ENCODE measurements at places on chromosomes 13 and 19.

- DNase-seq = no peak
These were observed 85.7 kb downstream of the SHISA2 start for GRCh38 chr13:25966086-25966485.

- DNase-seq = no peak
These were observed 2.6 kb upstream of the EPN1 start for GRCh38 chr19:55672418-55672817.

GRCh38 chr19:10852941-10853340 is 4.7 kb downstream of the C19orf38 start:
- DNase-seq = no peak

GRCh38 chr19:47099576-47100050 is 14.0 kb downstream of the ZC3H4 start:
- DNase-seq = no peak

- DNase-seq = no peak
These were observed 4.7 kb upstream of the YJEFN3 start for GRCh38 chr19:19524053-19524452.

DNA sequence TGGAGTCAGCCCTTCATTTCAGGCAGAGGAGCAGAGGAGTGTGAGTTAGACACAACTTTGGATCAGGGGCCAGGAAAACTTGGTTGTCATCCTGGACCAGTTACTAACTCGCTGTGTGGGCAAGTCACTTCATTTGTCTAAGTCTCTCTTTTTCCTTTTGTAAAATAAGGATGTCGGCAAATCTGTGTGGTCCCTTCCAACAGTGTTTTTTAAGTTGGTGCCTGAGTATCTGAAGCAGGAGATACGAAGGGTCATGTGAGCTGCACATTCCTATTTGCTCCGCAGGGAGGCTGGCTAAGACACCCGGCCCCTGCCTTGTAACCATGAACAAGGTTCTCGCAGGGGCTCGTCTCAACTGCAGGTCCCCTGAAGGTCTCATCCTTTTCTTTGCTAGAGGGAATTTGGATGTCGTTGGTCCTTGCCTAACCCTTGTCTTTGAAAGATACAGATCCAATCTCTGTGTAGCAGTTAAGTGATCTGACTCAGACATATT is 64.3 kb downstream of the LRCH1 start:
- DNase-seq = no peak

DNA sequence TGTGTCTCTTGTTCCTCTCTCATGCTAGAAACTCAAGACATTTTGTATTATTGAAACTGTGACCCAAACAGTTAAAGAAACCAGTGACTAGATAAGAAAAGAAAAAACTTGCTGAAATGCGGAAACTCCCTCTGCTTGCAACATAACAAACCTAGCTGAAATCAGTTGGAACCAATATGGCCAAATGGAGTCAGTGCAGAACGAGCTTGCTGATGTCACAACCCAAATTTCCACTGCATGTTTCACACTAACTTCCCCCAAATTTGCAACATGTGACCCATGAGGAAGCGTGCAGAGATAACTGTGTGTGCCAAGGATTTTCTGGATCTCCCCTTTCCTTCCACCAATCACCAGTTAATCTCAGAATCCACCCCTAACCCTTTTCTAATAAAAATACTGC is 208.0 kb downstream of the DLEU7 start:
- DNase-seq = no peak

- DNase-seq = no peak
These were observed 1.6 kb downstream of the FTL start for GRCh38 chr19:48966541-48967345.

DNA sequence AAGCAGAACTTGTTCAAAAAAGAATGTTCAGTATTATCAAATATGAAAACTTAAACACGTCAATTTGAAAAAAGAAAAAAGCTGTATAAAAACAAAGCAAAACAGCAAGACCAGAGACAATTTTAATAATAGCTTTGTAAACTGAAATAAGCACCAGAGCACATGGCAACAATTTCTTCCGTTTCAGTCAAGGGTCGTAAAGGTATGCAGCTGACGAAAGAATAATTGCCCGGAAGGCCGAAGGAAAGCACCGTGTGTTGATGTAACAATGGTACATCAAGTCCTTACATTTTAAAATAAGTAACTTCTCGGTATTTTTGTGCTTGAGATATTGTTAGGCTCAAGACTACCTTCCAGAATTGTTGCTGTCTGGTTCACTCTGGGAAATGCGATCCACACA is 1.7 kb downstream of the PROSER1 start:
- no peak for DNase-seq

GRCh38 chr13:27968316-27969081 is 616 bp downstream of the CDX2 start:
- no peak for DNase-seq

GRCh38 chr13:71712988-71713653 is 153.9 kb downstream of the DACH1 start:
- DNase-seq = no peak

DNA sequence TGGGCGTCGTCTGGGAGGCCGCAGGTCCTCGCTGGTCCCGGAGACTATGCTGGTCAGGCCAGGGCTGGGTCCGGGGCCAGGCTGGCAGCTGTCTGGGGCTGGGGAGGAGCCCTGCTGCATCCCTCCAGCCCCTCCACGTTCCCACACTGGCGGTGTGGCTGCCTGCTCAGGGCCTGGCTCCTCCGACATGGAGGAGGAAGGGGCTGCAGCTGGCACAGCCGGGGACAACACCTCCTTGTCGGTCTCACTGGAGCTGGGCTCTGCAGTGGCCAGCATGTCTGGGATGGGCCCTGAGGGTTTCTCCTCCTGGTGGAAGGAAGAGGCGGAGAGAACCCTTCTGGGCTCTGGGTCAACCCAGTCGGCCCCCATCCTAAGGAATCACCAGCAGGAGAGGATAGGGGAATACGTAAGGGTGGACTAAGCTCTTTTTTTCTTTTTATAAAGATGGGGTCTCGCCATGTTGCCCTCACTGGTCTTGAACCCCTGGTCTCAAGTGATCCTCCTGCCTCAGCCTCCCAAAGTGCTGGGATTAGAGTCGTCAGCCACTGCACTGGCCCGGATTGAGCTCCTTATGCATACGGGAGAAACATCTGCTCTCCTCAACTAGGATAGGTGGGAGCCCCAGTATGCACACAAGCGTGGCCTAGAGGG is 806 bp downstream of the ZNF414 start:
- DNase-seq = no peak

DNA sequence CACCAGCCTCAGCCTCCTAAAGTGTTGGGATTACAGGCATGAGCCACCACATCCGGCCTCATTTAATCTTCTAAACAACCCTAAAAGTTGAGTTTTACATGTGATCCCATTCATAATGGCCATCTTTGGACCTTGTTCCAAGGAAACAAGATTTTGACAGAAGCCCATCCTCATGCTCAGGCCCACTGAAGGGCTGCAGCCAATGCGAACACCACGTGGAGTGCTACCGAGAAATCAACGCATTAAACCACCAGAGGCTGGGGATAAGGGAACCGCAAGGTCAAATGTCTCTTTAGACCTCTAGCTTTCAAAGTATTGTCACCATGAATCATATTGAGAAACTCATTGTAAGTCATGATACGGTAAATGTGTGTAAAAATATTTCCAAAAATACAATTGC is 49.4 kb upstream of the DOCK9 start:
- DNase-seq = no peak

DNA sequence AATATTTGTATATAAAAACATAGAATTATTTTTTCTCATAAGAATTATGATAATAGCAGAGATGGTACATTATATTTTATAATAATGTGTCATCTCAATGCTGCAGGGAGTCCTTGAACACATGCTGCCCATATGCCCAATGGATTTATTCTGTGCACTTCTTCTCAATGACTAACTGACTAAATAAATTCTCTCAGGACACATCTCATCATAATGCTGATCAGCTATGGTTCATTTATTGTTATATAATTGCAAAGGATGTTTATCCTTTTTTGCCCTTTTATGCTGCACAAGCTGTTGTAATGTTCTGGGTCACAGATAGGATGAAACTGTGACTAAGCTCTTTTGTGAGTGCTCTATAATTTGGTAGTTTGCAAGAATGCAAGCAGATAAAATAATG is 1273.3 kb upstream of the ATXN8OS start:
- no peak for DNase-seq

DNA sequence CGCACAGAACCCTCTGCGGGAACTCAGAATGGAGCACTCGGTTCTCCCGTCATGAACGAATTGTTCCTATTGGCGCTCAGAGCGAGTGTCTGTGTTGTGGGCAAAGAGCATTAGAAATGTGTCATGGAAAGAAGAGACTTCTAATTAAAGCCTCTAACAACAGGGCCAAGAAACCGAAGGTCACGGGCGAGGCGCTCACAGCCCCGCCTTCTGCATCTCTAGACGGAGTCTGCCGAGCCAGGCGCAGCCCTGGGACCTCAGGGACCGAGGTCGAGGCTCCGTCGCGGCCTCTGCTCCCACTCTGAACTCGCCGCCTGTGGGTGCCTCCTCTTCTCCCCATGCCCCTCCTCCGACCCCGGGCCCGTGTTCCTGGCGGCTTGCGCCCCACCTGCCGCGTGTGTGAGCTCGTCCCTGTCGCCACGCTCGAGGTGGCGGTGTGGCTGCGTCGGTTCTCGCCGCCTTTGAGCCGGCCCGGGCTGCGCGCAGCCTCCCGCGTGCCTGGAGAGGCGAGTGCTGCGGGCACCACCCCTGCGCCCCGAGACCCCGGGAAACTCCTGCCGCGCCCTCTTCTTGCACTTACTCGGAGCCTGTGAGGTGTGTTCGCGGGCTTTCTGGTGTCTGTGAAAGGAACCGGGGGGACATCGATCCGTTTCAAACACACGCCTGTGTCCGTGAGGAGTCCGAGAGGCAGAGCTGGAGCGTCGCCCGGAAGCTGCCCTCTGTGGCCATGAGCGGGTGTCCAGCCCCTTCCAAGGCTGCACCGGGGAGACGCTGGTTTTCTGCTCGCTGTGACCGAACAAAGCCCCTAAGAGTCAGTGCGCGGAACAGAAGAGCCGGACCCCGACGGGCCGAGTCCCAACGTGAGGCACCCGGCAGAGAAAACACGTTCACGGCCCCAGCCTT is 45.4 kb upstream of the SPACA7 start:
- DNase-seq = no peak

DNA sequence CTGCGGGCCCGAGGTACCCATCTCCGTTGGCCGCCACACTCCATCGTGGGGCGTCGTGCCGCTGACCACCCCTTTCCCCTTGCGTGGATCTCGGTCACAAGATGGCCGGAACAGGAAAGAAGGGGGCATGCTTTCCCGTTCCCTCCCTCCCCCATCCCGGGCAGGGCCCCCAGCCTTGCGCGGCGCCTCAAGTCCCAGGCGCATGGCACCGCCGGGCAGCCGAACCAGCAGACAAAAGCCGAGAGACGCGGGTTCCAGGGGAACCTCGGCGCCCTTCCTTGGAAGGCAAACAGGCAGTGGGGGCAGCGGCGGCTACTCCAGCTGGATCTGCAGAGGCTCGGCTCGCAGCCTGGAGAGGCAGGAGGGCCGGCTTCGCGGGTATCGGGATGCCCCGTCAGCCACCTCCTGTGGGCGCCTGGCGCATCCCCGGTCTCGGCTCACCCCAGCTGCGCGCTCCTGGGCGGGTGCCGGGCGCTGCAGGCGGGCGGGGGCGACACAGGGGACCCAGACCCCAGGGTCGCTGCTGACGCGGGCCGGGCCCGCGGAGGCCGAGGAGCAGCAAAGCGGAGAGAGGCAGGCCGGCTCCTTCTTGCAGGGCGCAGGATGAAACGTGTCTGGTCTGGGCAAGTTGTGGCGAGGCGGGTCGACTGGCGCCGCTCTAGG is 439 bp downstream of the DZIP1 start:
- peak; percentile 76 for DNase-seq

DNA sequence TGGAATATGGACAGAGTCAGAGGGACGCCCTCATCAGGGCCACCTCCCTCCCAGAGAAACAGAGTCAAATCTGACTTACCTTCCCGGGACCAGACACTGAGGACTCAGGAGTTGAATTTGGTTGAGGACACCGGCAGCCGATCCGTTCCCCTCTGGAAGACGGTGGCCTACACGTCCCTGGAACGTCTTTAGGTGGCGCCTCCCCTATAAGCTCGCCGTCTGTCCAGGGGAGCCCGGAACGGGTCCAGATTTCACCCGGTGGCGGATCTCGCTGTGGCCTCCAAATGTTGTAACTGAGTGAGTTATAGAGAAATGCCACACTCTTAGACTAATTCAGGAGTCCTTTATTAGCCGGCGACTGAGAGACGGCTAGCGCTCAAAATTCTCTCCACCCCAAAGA is 9.0 kb downstream of the TNFSF14 start:
- DNase-seq = no peak

DNA sequence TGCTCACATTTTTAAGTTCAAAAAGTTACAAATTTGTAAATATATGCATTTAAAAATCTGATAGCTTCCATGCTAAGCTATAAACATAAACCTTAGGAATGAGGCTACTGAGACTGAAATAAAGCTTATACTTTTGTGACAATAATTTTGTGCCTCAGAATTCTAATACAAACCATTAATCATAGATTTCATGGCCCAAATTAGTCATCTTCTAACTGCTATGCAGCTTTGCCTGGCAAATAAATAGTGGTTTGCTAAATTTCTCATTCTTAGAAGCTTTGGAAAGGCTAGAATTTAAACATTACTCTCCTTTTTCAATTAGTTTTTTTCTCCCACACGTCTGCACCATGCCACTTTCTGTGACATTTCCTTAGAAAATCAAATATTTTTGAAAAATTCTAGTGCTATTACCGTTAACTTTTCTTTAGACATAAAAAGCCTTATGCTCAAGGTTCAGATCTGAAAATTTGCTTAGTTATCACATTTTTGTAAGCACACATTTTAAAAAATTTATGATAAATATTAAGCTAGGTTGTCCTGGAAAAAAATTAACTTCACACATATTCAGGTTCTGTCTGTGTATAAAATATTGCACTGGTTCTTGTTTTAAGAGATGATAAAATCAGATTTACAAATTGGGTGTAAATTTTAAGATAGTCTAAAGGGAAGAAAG is 46.9 kb downstream of the FNDC3A start:
- DNase-seq = no peak

GRCh38 chr13:85031771-85032170 is 767.4 kb downstream of the SLITRK6 start:
- DNase-seq = no peak

GRCh38 chr19:19525611-19526380 is 2.9 kb upstream of the YJEFN3 start:
- no peak for DNase-seq

- no peak for DNase-seq
These were observed 543.3 kb upstream of the SPRY2 start for GRCh38 chr13:80884056-80884785.

DNA sequence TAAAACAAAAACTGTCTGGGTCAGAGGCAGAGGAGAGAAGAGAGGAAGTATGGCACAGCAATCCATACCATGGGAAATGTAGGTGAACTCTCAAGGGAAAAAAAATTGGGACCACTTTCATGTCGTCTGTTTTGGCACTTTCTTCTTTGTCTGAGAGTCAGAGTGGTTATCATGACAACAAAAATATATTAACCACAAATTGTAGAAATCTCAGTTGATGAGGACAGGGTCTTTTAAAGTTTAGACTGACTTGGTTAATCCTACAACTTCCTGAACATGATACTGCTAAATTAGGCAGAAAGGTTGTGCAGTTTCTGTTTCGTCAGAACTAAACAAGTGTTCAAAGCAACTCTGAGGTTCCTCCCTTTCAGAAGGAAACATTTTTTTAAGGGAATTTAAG is 15.2 kb downstream of the KLF5 start:
- DNase-seq = no peak

Measured in left forelimb (tissue), 1 donor.